Effector memory CD4-positive, alpha-beta T cell (primary cell): ENCODE measurements at places on chromosomes 2 and 18.

GRCh38 chr2:204608237-204608939 lies 63.1 kb downstream of the PARD3B start:
- no peak for DNase-seq

- no peak for DNase-seq
These were observed 417.5 kb upstream of the HS6ST1 start for GRCh38 chr2:128736046-128736688.

- DNase-seq, result no peak
These were observed 91.7 kb downstream of the SCN3A start for GRCh38 chr2:165112133-165112573.

DNA sequence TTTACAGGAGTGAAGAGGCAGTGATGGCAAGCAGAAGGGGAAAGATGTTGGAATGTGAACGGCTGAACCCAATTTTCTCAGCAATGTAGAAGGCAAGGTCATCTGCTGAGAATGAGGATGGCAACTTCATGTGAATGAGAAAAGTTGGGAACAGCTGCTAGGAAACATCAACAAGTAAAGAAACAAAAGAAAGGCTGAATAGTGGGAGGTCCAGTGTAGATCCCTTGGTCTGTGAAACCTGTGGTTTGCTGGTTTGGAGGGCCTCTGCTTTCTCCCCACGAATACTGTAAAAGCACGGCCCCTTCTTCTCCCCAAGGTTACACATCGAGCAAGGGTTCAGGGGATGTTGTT lies 27.4 kb downstream of the MARCHF4 start:
- DNase-seq, result no peak

- DNase-seq, result no peak
These were observed 40.1 kb downstream of the NRP2 start for GRCh38 chr2:205722283-205722918.

GRCh38 chr2:212891580-212891979 lies 259.8 kb downstream of the IKZF2 start:
- DNase-seq, result no peak

- no peak for DNase-seq
These were observed at the start of gene FHOD3 for GRCh38 chr18:36297417-36298125. Gene FHOD3 (plus strand): TSS chr18:36297713. CDS start chr18:36297836, 123 bp downstream.

- DNase-seq, result no peak
These were observed 181.7 kb upstream of the ETAA1 start for GRCh38 chr2:67215214-67216055.

DNA sequence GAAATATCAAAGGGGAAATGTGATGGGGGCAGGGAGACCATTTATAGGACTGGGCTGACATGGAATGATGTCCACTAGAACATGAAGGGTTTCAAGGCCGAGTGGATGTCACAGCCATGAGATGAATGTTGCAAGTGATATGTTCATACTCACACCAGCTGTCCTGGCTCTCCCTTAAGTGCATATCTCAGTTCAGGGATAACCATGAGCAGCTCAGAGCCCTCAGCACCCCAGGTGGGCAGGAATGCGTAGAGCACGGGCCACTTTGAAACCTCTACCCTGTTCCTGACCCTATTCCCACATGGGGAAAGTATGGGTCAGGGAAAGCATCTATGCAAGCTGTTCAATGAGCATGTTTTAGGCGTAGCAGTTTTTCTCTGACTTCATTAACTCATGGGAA lies 12.4 kb upstream of the EML4 start:
- no peak for DNase-seq

GRCh38 chr18:74635224-74635975 lies 37.7 kb downstream of the ZNF407 start:
- DNase-seq, result no peak

- DNase-seq, result no peak
These were observed 13.9 kb downstream of the RDH14 start for GRCh38 chr2:18546567-18546966.

- no peak for DNase-seq
These were observed 265.1 kb downstream of the SH3BP4 start for GRCh38 chr2:235216901-235217300.

DNA sequence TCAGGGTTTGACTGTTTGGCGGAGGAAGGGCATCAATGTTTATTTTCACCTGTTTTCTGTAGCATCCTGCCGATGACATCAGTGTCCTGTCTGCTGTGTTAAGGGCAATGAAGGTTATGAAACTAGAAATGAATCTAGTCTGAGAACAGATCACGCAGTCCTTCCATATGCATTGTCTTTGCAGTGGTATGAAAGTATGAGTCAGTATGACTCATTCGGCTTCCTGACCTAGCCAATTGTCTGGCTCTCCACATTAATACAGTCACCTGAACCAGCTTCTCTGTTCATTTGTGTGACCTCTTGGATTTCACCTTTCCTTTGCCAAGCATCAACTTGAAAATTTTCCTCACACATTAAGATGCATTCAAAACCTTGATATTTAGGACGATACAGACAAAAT lies 353.8 kb downstream of the RND3 start:
- DNase-seq, result no peak

DNA sequence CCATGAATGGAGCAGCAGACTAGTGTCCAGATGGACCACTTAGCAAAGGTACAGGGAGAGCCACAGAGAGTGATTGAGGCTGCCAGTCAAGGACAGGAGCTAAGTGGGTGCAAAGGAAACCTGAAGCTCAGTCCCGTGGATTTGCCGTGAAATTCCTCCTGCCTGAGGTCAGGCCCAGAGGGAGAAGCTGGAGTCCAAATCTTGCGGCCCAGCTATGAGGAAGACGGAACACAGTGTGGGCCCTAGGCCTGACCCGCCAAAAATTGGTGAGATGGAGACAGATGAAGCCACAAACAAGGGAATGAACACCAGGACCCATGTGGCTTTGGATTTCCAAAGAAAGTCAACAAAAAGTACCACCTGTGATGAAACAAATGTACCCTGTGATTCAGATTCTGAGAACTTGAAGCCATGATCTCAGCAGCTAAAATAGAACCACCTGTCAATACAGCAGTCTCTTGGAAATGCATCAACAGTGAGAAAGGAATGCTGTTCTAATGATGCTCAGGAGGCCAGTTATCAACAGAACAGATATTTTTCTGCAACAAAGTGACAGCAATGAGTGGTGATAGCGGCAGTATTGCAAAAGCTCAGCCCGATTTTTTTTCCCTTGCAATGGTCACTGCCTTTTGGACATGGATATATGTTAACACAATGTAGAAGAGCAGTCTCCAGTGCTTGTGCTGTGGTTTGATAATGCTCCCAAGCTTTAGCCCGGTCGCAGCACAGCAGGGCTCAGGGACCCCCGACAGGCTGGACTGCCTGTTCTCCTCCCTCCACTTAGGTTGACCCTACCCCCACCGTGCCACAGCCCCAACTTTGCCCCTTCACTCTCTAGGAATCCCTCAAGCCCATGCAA lies 10.7 kb downstream of the COL6A3 start:
- no peak for DNase-seq

DNA sequence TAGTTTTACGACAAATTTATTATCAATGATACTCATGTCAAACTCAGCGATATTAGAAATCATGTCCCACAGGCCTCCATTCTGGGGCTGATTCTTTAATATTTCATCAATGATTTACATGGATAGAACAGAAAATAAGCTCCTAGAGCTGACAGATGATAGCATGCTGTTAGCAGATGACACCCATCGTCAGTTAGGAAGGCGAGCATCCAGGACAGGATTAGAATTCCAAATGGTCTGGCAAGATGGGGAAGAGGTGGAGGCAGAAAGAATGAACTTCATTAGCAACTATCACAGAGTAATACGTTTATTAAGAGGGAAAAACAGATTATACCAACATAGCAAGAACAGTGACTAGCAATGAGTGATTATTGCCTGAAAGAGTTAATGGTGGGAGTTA lies 46.2 kb upstream of the ACVR1 start:
- no peak for DNase-seq
